Smooth muscle cell of trachea (primary cell): ENCODE measurements at places on chromosomes 2 and 18. TPM values are rescaled to one million over a fixed set of nuclear protein-coding genes. Genes with fewer than 3 reads are reported as not detected.

Gene GAL3ST2
- total RNA-seq, result 0.15 TPM in 1 of 2 replicates, not detected in the other

Gene MOGAT1
- not detected in 2 replicates for total RNA-seq

Gene PSMA8
- total RNA-seq, result not detected in 2 replicates

Gene PNKD
- total RNA-seq, result 26.1 and 29.1 TPM in 2 replicates

Gene HOXD13
- total RNA-seq, result not detected in 2 replicates

Gene STK25
- total RNA-seq, result 202 and 284 TPM in 2 replicates

Gene VAMP8
- total RNA-seq, result 1.5 and 2.8 TPM in 2 replicates

Gene CRYGD
- total RNA-seq, result not detected in 2 replicates

Gene PRSS56
- not detected in 2 replicates for total RNA-seq

Gene GPR45
- not detected in 2 replicates for total RNA-seq

Gene FAM98A
- total RNA-seq, result 54.9 and 60.4 TPM in 2 replicates

Gene CCDC141
- under 0.01 and 0.29 TPM in 2 replicates for total RNA-seq

Gene GAD1
- total RNA-seq, result 0.33 TPM in 1 of 2 replicates, not detected in the other

Gene VWC2L
- not detected in 2 replicates for total RNA-seq

Gene GNAL
- total RNA-seq, result 0.15 and 0.99 TPM in 2 replicates

Gene CROCC2
- total RNA-seq, result 0.50 and 1.0 TPM in 2 replicates

Gene VPS54
- 21.2 and 25.6 TPM in 2 replicates for total RNA-seq

Gene SERPINB11
- total RNA-seq, result not detected in 2 replicates

Gene NEU4
- under 0.01 TPM in 1 of 2 replicates, not detected in the other for total RNA-seq

Gene PROM2
- total RNA-seq, result 0.29 and 0.83 TPM in 2 replicates

Gene MAL
- total RNA-seq, result 0.17 TPM in 1 of 2 replicates, not detected in the other

Gene GALNT14
- 0.66 and 1.7 TPM in 2 replicates for total RNA-seq

Gene CPLX4
- not detected in 2 replicates for total RNA-seq

Gene SLC16A14
- total RNA-seq, result 2.0 and 2.6 TPM in 2 replicates

Gene AOX1
- 38.1 and 41.0 TPM in 2 replicates for total RNA-seq

Gene ITGB1BP1
- total RNA-seq, result 55.9 and 62.1 TPM in 2 replicates

Gene RAB6C
- total RNA-seq, result not detected in 2 replicates

Gene ERBB4
- 0.15 and 0.17 TPM in 2 replicates for total RNA-seq

Gene PLEK
- under 0.01 TPM in 1 of 2 replicates, not detected in the other for total RNA-seq

Gene HES6
- 1.8 and 2.9 TPM in 2 replicates for total RNA-seq

Gene NRP2
- total RNA-seq, result 12.2 and 18.5 TPM in 2 replicates

Gene DLGAP1
- total RNA-seq, result 0.17 and 3.1 TPM in 2 replicates

Gene RBM43
- total RNA-seq, result 8.4 and 12.2 TPM in 2 replicates

Gene SLC5A7
- not detected in 2 replicates for total RNA-seq

Gene DCC
- 0.17 and 2.5 TPM in 2 replicates for total RNA-seq

Gene DCDC2C
- not detected in 2 replicates for total RNA-seq

Gene CD8B
- total RNA-seq, result not detected in 2 replicates
